ENCODE measurements at places on chromosomes 5 and 9. TPM values are rescaled to one million over a fixed set of nuclear protein-coding genes. Genes with fewer than 3 reads are reported as not detected.

- no peak for DNase-seq
- no peak overlapping the region for H3K4me3 ChIP-seq
- H3K27ac ChIP-seq = no peak overlapping the region
- no peaks in the 10 kb centered on the region for H3K27me3 ChIP-seq
Observed at GRCh38 chr5:5302201-5302600, 120.3 kb upstream of the ICE1 start.

GRCh38 chr9:94153905-94154304, 69.6 kb downstream of the PTPDC1 start:
- H3K27me3 ChIP-seq = no peaks in the 10 kb centered on the region
- H3K4me3 ChIP-seq = no peak overlapping the region
- H3K27ac ChIP-seq = no peak overlapping the region
- DNase-seq = no peak
- peaks cover 3% of the 10 kb centered on the region for H3K4me1 ChIP-seq
- no peaks in the 10 kb centered on the region for H3K36me3 ChIP-seq

MACIR gene
- 1.9 TPM for total RNA-seq

SPINK6 gene
- not detected for total RNA-seq

FGF1 gene
- 0.75 TPM for total RNA-seq

ECSCR gene
- total RNA-seq = 16.2 TPM

DNA sequence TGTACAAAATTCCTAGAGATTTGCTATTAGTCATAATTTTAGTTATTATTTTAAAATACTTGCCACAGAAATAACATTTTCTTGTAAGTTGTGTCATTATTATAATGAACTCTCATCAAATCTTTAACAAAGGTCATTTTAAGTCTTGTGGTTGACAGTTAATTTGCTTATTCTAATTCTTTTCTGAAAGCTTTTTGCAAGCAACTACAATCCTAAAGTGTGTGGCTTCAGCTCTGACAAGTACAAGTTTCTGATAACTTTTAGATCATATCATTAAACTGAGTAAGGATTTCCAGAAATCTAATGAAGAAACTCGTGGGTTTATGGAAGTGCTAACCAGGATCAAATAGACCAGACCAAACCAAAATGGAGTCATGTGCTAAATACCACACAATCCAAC, 86.4 kb downstream of the SFXN1 start:
- H3K36me3 ChIP-seq = no peaks in the 10 kb centered on the region
- H3K4me1 ChIP-seq = no peaks in the 10 kb centered on the region
- H3K27ac ChIP-seq = no peak overlapping the region
- no peaks in the 10 kb centered on the region for H3K27me3 ChIP-seq
- no peak overlapping the region for H3K4me3 ChIP-seq

SLC36A2 gene
- total RNA-seq = not detected

OSMR gene
- 49.9 TPM for total RNA-seq

TRIM14 gene
- 13.3 TPM for total RNA-seq
